Fibroblast of pulmonary artery (primary cell): ENCODE measurements at places on chromosomes 7 and 10.

- peak; percentile 1 for DNase-seq
Measured at GRCh38 chr7:10022957-10023356, 950.7 kb upstream of the PHF14 start.

GRCh38 chr7:120609136-120609753 lies 248.7 kb downstream of the TSPAN12 start:
- peak; percentile 1 for DNase-seq

DNA sequence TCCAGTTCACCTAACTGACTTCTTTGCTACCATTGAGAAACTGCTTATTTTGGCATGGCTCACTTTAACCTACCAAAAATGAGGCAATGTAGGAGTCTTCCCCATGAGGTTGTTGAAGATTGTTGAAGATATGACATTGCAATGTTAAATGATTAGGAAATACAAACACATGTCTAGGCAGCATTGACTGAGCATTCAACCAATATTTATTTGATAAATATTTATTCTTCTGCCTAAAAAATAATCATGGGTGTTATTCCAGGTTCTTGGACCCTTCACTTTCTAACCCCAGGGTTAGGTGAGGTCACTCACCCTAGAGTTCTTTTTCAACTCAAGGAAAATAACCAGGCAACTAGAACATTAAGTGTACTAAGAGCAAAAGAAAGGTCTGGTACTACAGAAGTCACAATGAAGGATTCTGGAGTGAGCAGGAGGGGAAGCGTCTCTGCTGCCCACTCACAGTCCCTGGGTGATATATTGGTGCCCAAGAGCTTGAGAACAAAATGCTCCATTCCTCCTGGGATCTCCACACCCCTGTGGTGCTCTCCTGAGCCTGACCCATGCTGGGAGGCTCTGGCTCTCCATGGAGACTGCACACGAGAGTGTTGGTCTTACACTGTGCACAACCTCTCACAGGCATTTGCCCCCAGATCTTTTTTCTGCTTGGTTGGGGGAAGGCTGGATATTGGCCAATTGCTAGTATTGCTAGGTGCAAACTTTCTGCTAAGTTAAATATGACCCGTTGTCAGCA lies 123.4 kb downstream of the SPAG6 start:
- DNase-seq: no peak

- no peak for DNase-seq
Measured at GRCh38 chr7:30920021-30920583, 8.4 kb downstream of the AQP1 start.

DNA sequence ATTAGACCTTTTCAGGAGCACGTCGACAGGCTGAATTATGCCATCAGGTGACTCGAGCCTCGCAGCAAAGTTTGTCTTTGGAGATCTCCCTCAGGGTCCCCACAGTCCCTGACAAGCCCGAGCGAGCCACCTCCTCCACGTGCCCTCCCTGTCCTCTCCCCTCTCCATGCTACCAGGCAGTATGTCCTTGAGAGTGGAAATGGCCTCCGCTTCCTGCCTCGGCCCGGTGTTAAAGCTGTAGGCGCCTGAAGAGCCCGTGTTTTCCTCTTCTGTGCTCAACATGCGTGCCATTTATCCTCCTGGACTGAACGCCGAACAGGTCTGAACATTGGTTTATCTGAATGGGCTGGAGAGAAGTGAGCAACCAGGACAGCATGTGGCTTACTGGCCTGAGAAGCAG lies 82.6 kb downstream of the GPR26 start:
- DNase-seq: no peak

DNA sequence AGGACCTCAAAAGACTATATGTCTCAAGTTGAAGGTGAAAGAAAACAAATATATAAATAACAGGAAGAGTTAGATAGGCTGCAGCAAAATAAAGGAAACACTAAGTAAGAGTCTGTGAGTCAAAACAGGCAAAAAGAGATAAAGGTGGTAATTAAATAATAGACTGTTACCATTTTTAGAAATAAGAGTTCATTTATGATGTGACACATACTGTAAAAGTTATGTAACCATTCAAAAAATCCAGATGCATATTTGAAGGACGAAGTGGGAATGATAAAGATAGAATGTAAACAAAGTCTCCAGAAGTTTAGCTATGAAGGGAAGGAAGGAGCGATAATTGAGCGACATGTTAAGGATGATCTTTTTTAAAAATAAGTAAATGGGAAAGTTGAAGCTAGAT lies 50.5 kb downstream of the HECTD2 start:
- no peak for DNase-seq

GRCh38 chr7:121305109-121305508 lies 23.7 kb upstream of the WNT16 start:
- peak; percentile 40 for DNase-seq

GRCh38 chr10:48554656-48555055 lies 50.2 kb downstream of the ARHGAP22 start:
- DNase-seq: peak; percentile 11

DNA sequence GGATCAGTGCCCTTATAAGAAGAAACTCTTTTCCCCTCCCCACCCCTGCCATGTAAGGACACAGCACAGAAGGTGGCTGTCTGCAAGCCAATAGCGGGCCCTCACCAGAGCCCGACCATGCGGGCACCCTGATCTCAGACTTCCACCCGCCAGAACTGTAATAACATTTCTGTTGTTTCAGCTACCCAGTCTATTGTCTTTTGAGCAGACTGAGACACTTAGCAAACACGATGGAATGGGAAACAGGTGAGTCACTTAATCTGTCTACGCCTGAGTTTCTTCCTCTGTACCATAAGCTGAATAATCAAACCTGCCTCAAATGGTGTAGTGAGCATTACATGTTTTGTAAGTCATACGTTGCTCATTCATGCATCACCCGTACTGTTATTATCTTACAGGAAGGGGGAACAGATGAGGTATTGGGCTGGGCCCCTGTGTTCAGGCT lies 58.2 kb downstream of the STRA8 start:
- DNase-seq: peak; percentile 69

DNA sequence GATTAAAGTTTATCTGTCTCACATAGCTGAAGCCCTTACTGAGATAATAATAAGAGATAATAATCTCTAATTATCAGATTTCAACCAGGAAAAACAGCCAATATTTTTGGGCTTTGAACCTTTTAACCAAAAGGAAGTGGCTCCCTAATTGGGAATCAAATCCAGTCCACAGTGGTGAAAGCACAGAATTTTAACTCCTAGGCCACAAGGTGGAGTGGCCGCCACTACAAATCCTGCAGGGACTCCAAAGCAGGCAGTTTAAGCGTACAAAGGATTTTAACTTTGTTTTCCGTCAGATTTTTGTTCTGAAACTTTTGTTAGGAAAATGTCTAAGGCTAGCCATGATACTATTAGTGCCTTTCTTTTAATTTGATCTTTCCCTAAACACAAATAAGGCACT lies 99.6 kb upstream of the CCNY start:
- peak; percentile 43 for DNase-seq

DNA sequence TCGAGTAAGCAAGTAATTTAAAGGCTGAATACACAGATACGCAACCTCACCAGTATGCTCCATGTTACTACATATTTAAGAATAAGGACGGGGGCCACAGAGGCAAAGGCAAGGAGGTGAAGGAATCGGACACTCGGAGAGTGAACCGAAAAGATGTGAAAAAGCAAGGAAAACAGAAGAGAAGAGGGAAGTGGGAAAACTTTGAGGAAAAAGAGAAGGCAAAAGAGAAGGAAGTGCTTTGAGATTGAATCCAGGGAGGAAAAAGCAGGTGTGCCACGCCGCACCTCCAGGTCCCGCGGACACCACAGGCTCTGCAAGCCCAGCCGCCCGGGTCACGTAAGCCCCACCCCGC lies 367 bp upstream of the AVL9 start:
- no peak for DNase-seq
